ENCODE measurements at places on chromosomes 3 and 15. TPM values are rescaled to one million over a fixed set of nuclear protein-coding genes. Genes with fewer than 3 reads are reported as not detected.

DNA sequence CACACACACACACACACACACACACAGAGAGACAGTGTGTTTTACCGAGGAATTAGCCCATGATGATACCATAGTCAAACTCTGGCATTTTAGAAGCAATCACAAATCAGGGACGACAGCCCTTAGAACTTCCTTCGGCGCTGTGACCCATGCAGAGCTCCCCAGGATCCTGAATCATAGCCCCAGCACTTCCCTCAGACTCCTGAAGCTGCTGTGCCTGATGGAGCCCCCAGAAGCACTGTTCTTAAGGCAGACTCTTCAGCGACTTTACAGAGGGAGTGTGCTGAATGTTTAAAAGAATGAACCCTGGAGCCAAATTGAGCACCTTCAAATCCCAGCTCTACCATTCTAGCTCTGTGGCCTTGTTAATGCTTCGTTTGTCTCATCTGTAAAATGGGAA is 89.3 kb upstream of the LIPC start:
- H3K27ac ChIP-seq, result no peak overlapping the region
- no peak overlapping the region for H3K4me3 ChIP-seq
- H3K4me1 ChIP-seq, result peaks cover 17% of the 10 kb centered on the region
- DNase-seq, result no peak

Gene SCN5A
- 2.0 TPM for total RNA-seq

DNA sequence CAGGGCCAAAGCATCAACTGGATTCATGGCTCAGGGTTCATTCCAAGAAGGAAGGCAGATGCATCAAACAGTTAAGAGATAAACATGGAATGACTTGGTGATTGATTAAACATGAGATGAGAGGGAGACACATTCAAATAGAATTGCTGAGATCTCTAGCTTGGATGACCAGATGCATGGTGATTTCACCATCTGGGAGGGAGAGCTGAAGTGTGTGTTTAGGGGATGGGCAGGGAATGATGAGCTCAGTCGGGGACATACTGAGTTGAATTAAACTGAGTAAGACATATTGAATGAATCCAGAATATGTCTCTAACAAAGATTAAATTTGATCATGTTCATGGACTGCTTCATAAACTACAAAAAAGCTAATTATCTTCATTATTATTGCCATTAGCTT is 35.5 kb downstream of the CADPS start:
- H3K36me3 ChIP-seq, result no peaks in the 10 kb centered on the region
- H3K27ac ChIP-seq, result no peak overlapping the region
- no peak overlapping the region for H3K4me3 ChIP-seq
- DNase-seq, result no peak
- H3K4me1 ChIP-seq, result no peaks in the 10 kb centered on the region
- H3K27me3 ChIP-seq, result no peaks in the 10 kb centered on the region

- H3K4me1 ChIP-seq, result no peaks in the 10 kb centered on the region
- no peak for DNase-seq
- H3K27ac ChIP-seq, result no peak overlapping the region
- H3K27me3 ChIP-seq, result peaks cover 8% of the 10 kb centered on the region
- no peaks in the 10 kb centered on the region for H3K36me3 ChIP-seq
- H3K4me3 ChIP-seq, result no peak overlapping the region
Observed at GRCh38 chr3:53817809-53818208, 28.4 kb downstream of the CHDH start.

- H3K36me3 ChIP-seq, result no peaks in the 10 kb centered on the region
- no peak overlapping the region for H3K4me3 ChIP-seq
- H3K27me3 ChIP-seq, result peaks cover 21% of the 10 kb centered on the region
- no peaks in the 10 kb centered on the region for H3K4me1 ChIP-seq
Observed at GRCh38 chr3:14517601-14518431, 22.3 kb downstream of the GRIP2 start.

- no peak overlapping the region for H3K27ac ChIP-seq
- H3K4me1 ChIP-seq, result peaks cover 5% of the 10 kb centered on the region
- no peak overlapping the region for H3K4me3 ChIP-seq
- H3K36me3 ChIP-seq, result 0 out of 2 replicates have a peak, but pooled peaks cover 1% of the 10 kb centered on the region
Observed at GRCh38 chr15:35540885-35541284, 5.1 kb downstream of the DPH6 start.

- DNase-seq, result no peak
- H3K4me1 ChIP-seq, result no peaks in the 10 kb centered on the region
Observed at GRCh38 chr3:4462369-4463040, 4.6 kb downstream of the SUMF1 start.

GRCh38 chr3:41697702-41698101 is 264.2 kb downstream of the ULK4 start:
- peaks cover 4% of the 10 kb centered on the region for H3K4me1 ChIP-seq
- no peak overlapping the region for H3K27ac ChIP-seq
- no peaks in the 10 kb centered on the region for H3K27me3 ChIP-seq
- H3K4me3 ChIP-seq, result no peak overlapping the region
- peak; percentile 15 for DNase-seq

Gene TPRG1
- total RNA-seq, result not detected

Gene FLNB
- total RNA-seq, result 136 TPM

DNA sequence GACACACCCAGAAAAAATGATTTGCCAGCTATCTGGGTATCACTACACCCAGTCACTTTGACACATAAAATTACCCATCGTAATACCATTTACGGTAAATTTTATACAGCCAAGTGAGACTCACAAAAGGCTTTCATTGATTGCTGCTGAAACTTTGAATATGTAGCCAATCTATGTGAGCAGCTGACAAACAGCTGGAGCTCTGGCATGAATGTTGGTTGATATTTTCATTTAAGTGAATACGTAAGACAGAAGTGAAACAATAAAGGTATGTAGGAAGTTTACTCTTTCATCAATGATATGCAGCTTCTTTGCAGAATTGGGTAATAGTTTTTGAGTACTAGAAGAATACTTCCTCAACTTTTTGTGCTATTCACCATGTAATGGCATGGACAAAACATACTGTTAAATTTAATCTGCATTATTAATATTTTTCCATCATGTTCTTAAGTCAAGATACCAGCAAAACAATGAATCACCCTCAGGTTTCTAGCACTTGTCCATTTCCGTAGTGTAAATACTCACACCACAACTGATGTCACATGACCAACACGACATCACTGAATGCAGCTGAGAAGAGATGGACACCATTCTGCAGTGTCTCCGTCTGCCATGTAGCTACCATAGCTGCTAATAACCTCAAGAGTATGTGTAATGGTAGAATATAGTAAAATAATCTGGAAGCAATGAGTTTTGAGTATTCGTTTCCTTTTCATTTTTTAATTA is 205.9 kb upstream of the HES1 start:
- H3K4me1 ChIP-seq, result no peaks in the 10 kb centered on the region
- no peak overlapping the region for H3K4me3 ChIP-seq
- DNase-seq, result no peak
- H3K27me3 ChIP-seq, result peaks cover 11% of the 10 kb centered on the region
- H3K36me3 ChIP-seq, result no peaks in the 10 kb centered on the region
- no peak overlapping the region for H3K27ac ChIP-seq

Data from IMR-90 (cell line).